ENCODE measurements at places on chromosomes 6 and 20. TPM values are rescaled to one million over a fixed set of nuclear protein-coding genes. Genes with fewer than 3 reads are reported as not detected.

NKAPL gene
- not detected for total RNA-seq

- DNase-seq = no peak
These were observed 88.6 kb upstream of the MAFB start for GRCh38 chr20:40777653-40778052.

GRCh38 chr20:45612314-45612713 lies 17.2 kb upstream of the WFDC10A start:
- no peak for DNase-seq

MUC21 gene
- total RNA-seq = not detected

DNA sequence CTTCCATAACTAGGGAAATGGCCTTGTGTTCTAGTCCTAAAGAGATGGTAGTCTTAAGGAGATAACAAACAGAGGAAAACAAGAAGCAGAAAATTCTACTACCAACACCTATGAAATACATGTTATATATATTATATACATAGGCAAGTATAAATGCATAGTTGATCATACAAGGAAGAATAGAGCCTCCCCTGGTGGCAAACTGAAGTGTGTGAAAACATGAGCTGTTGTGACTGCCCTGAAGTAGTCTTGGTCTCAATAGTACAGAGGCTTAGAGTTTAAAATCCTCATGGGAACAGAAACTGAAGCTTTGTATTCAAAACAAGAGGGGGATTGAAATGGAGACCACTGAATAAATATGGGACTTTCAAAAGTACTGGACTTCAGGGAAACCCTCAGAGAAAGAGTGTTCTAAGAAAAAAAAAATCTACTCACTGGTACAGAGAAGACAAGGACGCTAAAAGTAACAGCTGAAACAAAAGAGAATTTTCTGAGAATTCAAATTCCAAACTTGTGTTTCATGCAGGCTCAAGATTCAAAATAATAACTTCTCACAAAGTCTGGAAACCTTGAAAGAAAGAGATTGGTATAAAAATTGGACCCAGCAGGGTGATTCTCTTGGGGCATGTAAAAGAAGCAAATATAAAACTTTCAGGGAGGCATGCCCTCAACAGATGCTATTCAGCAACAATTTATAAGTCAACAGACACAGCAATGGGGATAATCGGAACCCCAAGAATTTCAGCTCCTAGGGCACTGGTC lies 59.7 kb upstream of the SAMD3 start:
- no peak for DNase-seq

- DNase-seq = no peak
These were observed 2.5 kb upstream of the NAA20 start for GRCh38 chr20:20014659-20015058.

GRCh38 chr6:4649728-4650127 lies 126.5 kb upstream of the CDYL start:
- no peak for DNase-seq

GRCh38 chr6:150599199-150600009 lies at the start of gene PLEKHG1:
Gene PLEKHG1, plus strand, starts transcription at chr6:150599885. Its CDS starts 133,797 bp downstream, at chr6:150733682.
- peak; percentile 88 for DNase-seq

- no peak for DNase-seq
These were observed 73.4 kb downstream of the PTPN1 start for GRCh38 chr20:50583442-50584150.

DNA sequence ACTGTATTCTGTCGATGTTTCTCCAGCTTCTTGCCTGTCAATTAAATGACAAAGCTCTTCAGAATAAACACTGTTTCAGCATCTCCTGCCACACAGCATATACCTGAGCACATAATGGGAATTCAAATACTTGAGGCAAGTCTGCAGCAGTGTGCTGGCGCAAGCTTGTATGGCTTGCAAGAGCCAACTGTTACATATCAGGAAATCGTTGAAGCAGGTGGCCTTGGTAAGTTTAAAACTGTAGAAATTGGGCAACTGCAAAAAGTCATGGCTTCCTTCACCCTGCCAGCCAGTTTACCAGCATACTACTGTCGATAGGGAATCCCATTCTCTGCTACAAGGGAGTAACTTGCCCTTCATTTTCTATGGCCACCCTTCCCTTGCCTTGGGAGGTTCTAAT lies 23.0 kb downstream of the CPNE1 start:
- no peak for DNase-seq

GRCh38 chr20:2217857-2218539 lies 77.8 kb upstream of the TGM3 start:
- DNase-seq = no peak

DNA sequence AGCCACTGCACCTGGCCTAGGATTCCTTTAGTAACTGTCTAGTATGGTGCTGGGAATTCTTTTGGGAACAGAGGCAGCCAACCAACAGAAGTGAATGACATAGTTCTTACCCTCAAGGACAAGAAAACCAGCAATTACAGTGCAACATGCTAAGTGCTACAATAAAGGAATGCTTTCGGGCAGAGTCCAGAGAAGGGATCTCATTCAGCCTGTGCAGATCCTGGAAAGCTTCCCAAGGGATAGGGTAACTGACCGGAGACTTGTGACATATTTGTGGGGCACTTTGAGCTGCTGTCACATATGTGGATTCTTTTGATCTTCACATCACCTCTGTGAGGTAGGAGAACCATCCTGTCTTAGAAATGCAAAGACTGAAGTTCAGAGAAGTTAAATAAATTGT lies 46.8 kb downstream of the C6orf15 start:
- no peak for DNase-seq

DNA sequence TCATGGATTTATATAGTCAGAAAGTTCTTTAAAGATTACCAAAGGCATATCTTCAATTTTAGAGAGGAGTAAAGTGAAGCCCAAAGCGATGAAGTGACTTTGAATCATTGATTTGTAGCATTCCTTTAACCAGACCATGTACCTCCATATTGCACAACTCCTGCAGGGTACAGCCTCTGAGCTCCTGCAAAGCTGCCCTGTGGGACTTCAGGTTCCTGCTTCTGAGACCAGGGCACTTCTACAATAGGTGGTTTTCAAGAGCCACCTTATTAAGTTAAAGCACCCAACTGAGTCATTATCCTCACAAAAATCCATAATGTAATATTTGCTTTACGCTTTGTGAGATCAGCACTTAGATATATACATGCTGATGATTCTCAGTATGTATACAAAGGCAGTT lies 270.7 kb upstream of the RGS17 start:
- no peak for DNase-seq

SPATS1 gene
- total RNA-seq = not detected

GRCh38 chr6:165985806-165986299 lies 181.8 kb downstream of the TBXT start:
- DNase-seq = no peak

DNA sequence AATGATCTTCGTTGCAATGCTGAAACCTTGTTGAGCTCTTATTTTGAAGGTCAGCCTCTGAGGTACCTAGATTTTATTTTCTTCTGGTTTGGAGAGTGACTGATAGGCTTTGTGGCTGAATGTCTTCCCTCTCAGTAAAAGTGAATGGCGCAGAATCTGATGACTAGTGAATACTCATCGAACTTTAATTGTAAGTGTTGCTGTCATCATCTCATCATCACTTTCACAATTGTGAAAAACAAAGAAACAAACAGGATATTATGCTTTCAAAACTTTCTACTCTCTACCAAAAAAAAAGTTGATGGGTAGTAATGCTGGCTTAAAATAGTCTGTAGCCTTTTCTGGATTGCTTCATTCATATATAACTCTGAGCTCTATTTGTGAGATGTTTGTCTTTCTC lies 239.5 kb upstream of the RAB32 start:
- DNase-seq = no peak

DNA sequence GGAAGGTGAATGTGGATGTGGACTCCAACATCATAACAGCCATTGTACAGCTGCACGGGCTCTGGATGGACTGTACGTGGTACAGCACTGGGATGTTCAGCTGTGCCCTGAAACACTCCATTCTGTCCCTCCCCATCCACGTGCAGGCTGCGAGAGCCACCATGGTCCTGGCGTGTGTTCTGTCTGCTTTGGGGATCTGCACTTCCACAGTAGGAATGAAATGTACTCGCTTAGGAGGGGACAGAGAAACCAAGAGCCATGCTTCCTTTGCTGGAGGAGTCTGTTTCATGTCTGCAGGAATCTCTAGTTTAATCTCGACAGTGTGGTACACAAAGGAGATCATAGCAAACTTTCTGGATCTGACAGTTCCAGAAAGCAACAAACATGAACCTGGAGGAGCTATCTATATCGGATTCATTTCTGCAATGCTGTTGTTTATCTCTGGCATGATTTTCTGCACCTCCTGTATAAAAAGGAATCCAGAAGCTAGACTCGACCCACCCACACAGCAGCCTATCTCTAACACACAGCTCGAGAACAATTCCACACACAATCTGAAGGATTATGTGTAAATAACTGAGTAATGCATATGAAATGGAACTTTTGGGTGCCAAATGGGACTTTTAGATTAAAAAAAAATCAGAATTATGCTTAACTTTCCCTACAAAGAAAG lies 12.1 kb downstream of the CLDN20 start:
- no peak for DNase-seq

GRCh38 chr6:99129835-99130234 lies 182.1 kb upstream of the FBXL4 start:
- no peak for DNase-seq

DNA sequence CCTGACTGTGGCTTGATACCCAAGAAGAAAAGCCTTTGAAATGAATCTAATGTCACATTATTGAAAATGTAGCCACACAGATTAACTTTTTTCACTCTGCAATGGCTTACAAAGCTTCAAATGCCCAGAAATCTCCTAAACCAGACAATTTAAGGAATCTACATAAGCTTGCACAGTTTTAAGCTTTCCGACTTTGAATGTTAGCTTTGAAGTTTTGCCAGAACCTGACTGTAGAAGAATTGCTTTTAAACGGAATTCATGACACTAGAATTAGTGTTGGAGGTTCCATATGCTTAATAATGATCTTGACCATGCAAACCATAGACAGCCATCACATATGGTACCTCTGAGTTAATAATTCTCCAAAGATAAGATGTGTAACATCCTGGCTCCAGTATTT lies 798.5 kb upstream of the EPHA7 start:
- DNase-seq = no peak

GRCh38 chr6:30507849-30508827 lies 18.8 kb downstream of the HLA-E start:
- DNase-seq = no peak

TCF21 gene
- total RNA-seq = not detected

SLC25A27 gene
- total RNA-seq = 7.5 TPM

- no peak for DNase-seq
These were observed 62.5 kb downstream of the AHI1 start for GRCh38 chr6:135434991-135435390.

GRCh38 chr20:45341939-45342854 lies 6.0 kb downstream of the SDC4 start:
- peak; percentile 50 for DNase-seq

DNA sequence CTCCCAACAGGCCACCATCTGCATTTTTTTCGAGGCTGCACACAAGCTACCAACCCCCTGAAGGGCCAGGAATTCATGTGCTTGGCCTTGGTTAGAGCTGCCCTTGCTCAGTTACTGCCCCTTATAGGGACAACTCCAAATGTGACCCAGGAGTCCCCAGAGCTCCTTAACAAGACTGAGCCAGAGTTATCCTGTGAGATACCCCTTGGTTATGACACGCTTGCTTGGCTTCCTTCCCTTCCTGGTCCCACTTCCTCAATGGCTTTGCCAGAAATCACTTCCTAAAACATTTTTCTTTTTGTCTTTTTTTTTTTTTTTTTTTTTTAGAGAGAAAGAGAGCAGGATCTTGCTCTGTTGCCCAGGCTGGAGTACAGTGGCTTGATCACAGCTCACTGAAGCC lies 8.9 kb downstream of the TREM1 start:
- no peak for DNase-seq

- no peak for DNase-seq
These were observed 154.5 kb upstream of the ZNF217 start for GRCh38 chr20:53748176-53748575.

DNA sequence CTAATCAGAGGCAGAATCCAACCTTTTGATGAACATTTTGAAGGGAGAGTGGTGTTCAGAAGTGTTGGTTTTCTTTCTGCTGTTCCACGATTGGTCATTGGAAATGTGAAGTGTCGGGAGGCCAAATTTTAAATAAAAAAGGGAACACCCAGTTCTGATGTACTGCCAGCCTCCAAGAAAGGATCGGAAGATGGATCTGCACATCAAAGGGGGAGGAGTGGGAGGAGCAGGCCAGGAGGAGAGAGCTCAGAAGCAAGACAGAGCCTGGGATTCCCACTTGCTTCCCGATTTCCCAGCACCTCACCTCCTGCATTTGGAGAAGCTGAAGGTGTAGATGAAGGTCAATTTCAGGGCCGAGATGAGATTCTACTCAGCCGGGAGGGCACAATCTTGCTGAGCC lies 55.9 kb upstream of the NAA20 start:
- DNase-seq = no peak

- DNase-seq = no peak
These were observed 92.0 kb upstream of the TMEM181 start for GRCh38 chr6:158467923-158468322.

FAM217A gene
- not detected for total RNA-seq

MUC22 gene
- total RNA-seq = not detected

DNA sequence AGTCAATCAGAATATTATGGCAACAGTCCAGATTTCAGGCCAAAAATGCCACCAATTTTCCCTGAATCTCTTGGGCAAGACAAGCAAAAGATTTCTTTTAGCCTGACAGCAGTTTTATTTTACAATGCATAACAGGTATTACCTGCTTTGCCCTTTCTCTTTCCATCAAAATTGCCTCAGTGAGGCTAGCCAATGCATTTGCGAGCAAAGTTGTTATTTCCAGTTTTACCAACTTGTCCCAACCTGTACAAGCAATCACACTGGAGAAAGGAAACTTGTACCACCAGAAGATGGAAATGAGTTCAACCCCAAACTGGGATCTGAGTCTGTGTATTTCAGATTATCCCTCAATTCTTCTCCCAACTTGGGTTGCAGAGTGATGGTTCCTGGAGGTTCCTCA lies 279.9 kb upstream of the CDYL start:
- no peak for DNase-seq

TENT5A gene
- 11.5 TPM for total RNA-seq

GRCh38 chr6:134676307-134677281 lies 273.3 kb downstream of the ALDH8A1 start:
- peak; percentile 34 for DNase-seq

TBCC gene
- 68.0 TPM for total RNA-seq

CLVS2 gene
- under 0.01 TPM for total RNA-seq

All from Daoy (cell line).